ENCODE measurements at places on chromosomes 1 and 21. TPM values are rescaled to one million over a fixed set of nuclear protein-coding genes. Genes with fewer than 3 reads are reported as not detected.

The CEP104 gene
- 32.8 TPM for total RNA-seq

The PLA2G2F gene
- not detected for total RNA-seq

The FCAMR gene
- total RNA-seq: not detected

The CYYR1 gene
- total RNA-seq: 0.21 TPM

The IL10 gene
- total RNA-seq: 0.34 TPM

The NCMAP gene
- total RNA-seq: not detected

Data from A375 (cell line).